Pulmonary artery endothelial cell (primary cell): ENCODE measurements at places on chromosomes 16 and 17.

DNA sequence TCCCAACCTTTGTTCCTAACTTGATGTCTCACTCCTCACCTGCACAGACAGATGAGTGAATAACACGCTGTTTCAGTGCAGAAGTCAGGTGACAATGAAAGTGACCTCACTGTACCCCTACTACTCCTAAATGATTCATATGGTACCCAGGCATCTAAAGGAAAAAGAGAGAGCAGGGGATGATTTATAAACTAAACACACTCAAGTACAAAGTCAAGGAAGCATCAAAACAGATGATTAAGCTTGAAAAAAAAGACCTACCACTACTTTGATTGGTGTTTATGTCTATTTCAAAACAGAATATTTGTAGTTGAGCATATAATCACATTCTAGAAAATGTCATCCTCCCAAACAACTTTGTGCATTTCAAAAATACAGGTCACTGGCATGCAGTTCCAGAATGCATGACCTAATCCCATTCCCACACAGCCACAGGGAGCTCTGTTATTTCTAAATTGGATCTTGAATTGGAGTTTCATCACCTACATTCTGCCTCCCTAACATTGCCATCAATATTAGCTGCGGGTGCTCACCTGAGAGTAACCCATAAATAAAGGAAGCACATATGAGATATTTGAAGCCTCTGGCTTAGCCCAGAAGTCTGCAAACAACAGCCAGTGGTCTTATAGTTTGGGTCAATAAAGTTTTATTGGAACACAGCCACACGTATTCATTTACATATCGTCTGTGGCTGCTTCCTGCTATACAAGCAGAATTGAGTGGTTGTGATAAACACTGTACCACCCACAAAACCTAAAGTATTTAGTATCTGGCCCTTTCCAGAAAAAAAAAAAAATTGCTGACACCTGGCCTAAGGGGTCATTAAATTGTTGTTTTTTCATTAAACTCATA lies 14.0 kb downstream of the HS3ST3A1 start:
- DNase-seq: no peak

GRCh38 chr16:6160303-6160702 lies 1062.7 kb upstream of the EEF2KMT start:
- DNase-seq: no peak

GRCh38 chr16:14013571-14014283 lies 57.4 kb upstream of the MRTFB start:
- DNase-seq: no peak

GRCh38 chr16:63447121-63447520 lies 1410.9 kb upstream of the CDH8 start:
- DNase-seq: no peak

DNA sequence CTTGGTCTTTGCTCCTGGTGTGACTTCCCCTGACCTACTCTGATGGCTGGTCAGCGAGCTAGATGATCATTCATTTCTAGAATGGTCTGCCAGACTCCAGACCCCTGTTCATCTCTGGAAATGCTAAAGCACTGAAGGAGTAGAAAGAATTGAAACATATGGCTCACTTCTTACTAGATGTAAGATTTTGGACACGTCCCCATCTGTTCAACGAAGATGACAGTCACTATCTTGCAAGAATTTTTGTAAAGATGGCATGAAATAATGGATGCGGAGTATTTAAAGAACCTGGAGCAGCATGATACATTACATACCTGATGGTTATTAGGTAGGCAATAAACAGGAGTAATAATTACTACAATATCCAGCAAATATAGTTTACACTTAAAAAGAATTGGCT lies 252.7 kb upstream of the SDK2 start:
- DNase-seq: no peak

DNA sequence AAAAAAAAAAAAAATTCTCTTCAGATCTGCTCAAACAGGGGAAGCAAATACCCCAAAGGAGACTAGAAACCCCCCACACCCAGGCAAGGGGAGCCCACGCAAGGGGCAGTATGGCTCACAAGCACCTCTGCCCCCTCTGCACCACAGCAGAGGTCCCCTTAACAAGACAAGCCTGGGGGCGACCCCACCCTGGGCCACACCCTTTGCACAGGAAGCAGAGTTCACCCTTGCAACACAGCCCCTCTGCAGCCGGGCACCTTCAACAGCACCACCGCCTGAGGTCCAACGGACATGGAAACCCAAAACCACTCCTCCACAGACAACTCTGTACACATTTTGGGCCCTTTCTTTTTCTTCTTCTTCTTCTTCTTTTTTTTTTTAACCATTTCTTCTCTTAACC lies 12.8 kb downstream of the AXIN1 start:
- DNase-seq: no peak

GRCh38 chr17:65751263-65751662 lies 189.8 kb upstream of the AXIN2 start:
- DNase-seq: no peak

- DNase-seq: no peak
Observed at GRCh38 chr17:70750983-70751382, 581.7 kb downstream of the KCNJ2 start.

- no peak for DNase-seq
Observed at GRCh38 chr16:80627108-80627507, 86.3 kb downstream of the DYNLRB2 start.

DNA sequence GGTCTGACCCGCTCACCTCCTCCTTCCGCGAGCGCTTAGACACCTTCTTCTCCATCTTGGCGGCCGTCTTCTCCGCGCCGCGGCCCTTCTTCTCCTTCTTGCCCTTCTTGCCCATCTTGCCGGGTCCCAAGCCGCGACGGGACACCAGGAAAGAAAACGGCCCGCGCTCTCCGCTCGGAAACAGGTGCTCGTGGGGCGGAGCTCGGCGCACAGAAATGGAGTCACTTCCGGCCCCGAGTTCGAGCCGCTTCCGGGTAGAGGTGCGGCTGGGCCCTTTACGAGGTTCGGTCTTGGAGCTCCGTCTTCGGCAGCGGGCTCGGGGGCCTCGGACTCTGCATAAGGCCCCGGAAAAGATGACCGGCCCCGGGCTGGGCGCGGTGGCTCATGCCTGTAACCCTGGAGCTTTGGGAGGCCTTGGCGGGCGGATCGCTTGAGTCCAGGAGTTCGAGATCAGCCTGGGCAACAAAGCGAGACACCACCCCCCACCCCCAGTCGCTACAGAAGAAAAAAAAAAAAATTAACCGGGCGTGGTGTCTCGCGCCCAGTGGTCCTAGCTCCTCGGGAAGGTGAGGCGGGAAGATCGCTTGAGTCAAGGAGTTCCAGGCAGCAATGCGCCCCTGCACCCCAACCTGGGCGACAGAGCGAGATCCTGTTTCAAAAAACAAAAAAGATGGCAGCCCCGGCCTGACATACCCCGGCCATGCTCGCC lies at the start of gene KLHDC4:
TSS of gene KLHDC4 (minus strand) at position 211 of the 709 bp plus-strand sequence. CDS start at position 115, 96 bp downstream.
- peak; percentile 57 for DNase-seq

- DNase-seq: no peak
Observed at GRCh38 chr17:56678249-56679114, 85.0 kb downstream of the NOG start.

- no peak for DNase-seq
Observed at GRCh38 chr16:66416939-66417700, 10.0 kb upstream of the BEAN1 start.

DNA sequence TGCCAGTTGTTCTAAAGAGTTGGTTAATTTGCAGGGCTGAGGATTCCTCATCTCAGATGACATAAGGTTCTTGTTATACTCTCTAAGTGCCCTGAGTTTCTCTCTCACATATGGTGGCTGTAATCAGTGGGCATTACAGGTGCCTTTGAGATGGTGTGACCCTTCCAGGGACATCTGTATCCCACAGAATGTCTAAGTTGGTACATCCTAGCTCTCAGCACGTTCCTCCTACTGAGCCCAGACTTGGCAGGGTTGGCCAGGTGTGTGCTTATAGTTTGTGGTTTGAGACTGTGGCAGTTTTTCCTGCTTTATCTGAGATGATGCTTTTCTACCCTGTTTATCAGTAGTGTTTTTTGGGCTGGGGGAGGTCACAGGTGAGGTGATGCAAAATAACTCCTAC lies 36.3 kb downstream of the SPECC1 start:
- DNase-seq: no peak

- no peak for DNase-seq
Observed at GRCh38 chr17:42067371-42068091, 17.1 kb upstream of the C17orf113 start.

DNA sequence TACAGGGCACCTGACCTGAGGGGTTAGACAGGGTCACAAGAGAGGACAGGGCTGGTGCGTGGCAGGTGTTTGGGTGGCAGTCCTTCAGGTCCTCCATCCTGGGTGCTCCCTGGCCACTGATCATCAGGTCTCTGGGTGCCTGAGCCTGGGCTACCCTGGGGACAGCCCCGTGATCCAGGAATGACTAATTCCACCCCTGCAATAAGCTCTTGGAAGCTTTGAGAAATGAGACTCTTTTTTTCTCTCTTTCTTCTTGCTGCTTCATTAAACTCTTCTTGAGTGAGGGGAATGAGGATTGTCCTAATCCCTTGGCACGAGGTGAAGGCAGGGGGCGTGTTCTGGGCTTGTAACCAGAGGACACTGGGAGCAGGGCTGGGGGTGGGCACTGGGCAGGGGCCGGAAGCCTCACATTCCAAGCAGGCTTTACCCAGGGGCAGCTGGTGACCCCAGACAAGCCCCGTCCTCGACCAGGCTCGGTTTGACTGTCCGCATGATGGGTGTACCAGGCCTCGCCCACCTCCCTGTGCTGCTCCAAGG lies 21.4 kb upstream of the SPNS2 start:
- DNase-seq: no peak

GRCh38 chr17:35892091-35893035 lies 12.2 kb upstream of the CCL5 start:
- DNase-seq: no peak

DNA sequence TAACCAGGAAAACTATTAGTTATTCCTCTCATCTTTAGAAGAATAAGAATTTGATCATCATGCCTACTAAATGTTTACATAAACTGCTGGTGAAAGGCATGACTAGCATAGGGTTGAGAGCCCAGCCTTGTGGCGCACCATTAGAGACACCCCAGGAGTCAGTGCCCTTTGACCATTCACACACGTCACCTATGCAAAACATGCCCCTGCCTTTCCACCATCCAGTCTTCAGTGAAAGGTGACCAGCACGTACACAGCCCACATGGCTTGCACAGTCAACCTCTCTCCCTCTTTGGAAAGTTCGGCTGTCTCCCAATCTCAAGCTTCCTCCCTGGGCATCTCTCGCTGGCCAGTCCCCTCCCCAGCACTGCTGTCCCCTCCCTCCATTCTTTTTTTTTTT lies 150.3 kb downstream of the ENGASE start:
- DNase-seq: no peak

DNA sequence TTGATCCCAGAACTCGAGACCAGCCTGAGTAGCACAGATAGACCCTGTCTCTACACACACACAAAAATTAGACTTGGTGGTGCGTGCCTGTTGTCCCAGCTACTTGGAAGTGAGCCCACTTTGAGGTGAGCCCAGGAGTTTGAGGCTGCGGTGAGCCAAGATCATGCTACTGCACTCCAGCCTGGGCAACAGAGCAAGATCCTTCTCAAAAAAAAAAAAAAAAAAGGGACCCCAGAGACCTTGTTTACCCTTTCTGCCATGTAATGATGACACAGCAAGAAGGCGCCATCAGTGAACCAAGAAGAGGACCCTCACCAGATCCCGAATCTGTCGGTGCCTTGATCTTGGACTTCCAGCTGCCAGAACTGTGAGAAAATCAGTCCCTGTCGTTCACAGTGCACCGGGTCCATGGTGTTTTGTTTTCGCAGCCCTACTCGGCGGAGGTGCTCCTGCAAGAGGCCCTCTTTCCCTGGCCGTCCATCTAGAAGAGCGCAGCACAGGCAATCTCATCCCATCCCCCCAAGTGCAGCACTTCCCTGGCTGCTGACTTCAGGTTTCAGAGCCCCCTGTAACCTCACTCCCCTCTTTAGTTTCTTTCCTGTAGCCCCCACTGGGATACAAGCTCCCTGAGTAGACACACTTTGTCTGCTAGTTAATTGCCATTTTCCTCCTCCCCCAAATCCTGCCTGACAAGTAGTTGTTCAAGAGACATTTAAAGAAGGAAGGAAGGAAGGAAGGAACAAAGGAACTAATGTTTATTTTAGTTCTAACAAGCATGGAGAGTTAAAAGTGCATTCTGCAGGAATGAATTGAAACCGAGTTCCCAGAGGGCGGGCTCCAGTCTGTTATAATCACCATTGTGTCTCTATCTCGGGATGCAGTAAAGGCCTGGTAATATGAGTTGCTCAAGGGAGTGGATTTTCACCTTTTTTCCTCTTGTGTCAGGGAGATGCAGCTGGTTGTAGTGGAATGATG lies 115.3 kb downstream of the SNX29 start:
- no peak for DNase-seq
